ENCODE measurements at places on chromosomes 4 and X. TPM values are rescaled to one million over a fixed set of nuclear protein-coding genes. Genes with fewer than 3 reads are reported as not detected.

SLC6A14 gene
- total RNA-seq, result not detected

GPC4 gene
- total RNA-seq, result 0.73 TPM

CT55 gene
- not detected for total RNA-seq

PFKFB1 gene
- 0.16 TPM for total RNA-seq

MAGEB10 gene
- total RNA-seq, result not detected

STOX2 gene
- total RNA-seq, result 0.49 TPM

KCNIP4 gene
- not detected for total RNA-seq

NOX1 gene
- total RNA-seq, result not detected

NIPAL1 gene
- 0.36 TPM for total RNA-seq

CCDC120 gene
- total RNA-seq, result 1.1 TPM

DSPP gene
- not detected for total RNA-seq

CLCN5 gene
- 9.2 TPM for total RNA-seq

ARX gene
- total RNA-seq, result not detected

TMSB15A gene
- 0.32 TPM for total RNA-seq

ADAM29 gene
- not detected for total RNA-seq

MMRN1 gene
- total RNA-seq, result not detected

DOCK11 gene
- 45.4 TPM for total RNA-seq

MID2 gene
- 32.9 TPM for total RNA-seq

ZNF718 gene
- 4.3 TPM for total RNA-seq

PLXNB3 gene
- total RNA-seq, result 7.7 TPM

ADRA2C gene
- 0.49 TPM for total RNA-seq

FAM47A gene
- not detected for total RNA-seq

PRR32 gene
- not detected for total RNA-seq

TMPRSS11B gene
- total RNA-seq, result not detected

EDA gene
- total RNA-seq, result 2.6 TPM

GPRASP3 gene
- total RNA-seq, result 6.5 TPM

GPAT3 gene
- total RNA-seq, result 1.3 TPM

SPANXA1 gene
- not detected for total RNA-seq

POF1B gene
- not detected for total RNA-seq

USP26 gene
- total RNA-seq, result not detected

P2RY10 gene
- not detected for total RNA-seq

PITX2 gene
- 18.1 TPM for total RNA-seq

RIPPLY1 gene
- total RNA-seq, result not detected

BEX1 gene
- total RNA-seq, result 0.61 TPM

HTR2C gene
- not detected for total RNA-seq

PDGFRA gene
- total RNA-seq, result 519 TPM

OPN1MW2 gene
- not detected for total RNA-seq

TRPC5OS gene
- total RNA-seq, result not detected

PALLD gene
- total RNA-seq, result 120 TPM

DDX53 gene
- total RNA-seq, result not detected

RBM47 gene
- 4.5 TPM for total RNA-seq

VCX3A gene
- total RNA-seq, result not detected

GPR34 gene
- total RNA-seq, result not detected

IBSP gene
- total RNA-seq, result 0.16 TPM

CT45A10 gene
- not detected for total RNA-seq

USP17L18 gene
- total RNA-seq, result not detected

CSAG3 gene
- total RNA-seq, result not detected

Measured in hair follicle dermal papilla cell (primary cell).